ENCODE measurements at places on chromosomes 11 and 22.
A peak's percentile ranks its signal among the peaks of the same experiment; 100 is the strongest.

DNA sequence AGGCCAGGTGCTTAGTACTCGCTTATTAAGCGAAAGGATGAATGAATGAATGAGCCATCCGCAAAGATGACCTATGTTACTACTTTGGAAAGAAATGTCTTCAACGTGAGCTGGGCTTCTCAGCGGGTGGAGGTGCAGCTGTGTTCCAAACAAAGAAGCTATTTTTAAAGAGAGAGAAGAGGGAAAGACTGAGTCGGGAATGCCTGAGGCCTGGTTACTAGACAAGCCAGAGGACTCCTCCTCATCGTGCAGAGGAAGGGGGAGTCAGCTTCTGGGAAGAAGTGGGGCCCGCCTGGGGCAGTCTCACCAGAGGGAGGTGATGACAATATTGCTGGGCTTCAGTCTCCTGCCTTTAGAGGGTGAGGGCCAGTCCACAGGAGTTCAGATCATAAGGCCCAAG lies 30.4 kb upstream of the CD5 start:
- DNase-seq, result no peak

DNA sequence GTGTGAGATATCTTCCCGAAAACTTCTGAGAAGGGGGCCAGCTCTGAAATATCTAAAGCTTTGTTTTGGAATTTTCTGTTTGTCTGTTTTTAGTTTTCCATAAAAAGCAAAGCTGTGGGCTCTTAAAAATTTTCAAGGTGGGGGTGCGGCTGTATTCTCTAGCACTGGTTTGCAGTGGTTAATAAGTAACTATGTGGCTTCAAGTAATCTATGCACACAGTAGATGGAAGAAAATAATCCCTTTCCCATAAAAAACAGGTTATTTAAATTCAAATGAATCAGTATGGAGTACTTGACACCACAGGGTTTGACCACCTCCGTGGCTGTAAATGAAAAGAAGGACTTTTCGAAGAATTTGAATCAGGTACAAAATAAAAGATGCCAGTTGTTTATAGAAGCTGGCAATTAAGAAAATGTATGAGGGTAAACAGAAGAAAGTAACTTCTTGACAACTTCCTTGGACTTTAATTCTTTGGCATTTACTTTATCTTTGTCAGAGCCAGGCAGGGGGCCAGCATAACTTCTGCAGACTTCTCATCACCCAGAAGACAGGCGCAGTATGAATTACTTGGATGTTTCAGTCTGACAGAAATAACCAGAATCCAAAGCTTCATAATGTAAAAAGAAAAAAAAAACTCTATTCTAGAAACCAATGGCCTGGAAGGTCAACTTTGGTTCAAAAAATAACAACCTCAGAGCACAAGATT lies 981.0 kb downstream of the DLG2 start:
- no peak for DNase-seq

- DNase-seq, result no peak
Observed at GRCh38 chr22:20607157-20607907, 99.9 kb downstream of the MED15 start.

DNA sequence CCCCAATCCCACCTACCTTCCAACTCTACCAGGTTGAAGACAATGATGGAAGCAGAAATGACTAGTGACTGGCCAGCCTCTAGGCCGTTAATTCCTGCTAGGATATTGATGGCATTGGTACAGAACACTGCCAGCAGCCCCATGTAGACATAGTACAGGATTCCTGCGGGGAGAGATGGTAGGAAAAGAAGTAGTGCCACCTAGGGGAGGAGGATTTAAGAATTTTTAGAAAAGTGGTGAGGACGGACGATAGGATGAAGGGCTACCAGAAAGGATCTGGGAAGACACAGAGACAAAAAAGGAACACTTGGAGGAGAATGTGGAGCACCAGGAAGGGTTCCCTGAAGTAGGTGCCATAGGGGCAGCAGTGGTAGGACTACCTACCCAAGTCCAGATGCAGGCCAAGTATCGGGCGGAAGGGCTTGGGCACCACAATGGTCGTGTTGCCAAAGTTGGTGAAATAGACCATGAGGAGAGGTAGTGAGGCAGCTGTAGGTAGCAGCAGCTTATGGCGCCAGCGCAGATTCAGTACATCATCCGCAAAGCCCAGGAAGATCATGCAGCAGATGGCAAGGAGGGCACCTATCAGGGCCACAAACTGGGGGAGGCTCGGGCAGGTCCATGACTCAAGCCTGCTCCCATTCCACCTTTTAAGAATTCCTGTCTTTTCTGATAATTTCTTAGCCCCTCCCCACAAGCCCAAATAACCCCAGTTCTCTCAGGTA lies 1.2 kb downstream of the DPAGT1 start:
- DNase-seq, result peak; percentile 55

DNA sequence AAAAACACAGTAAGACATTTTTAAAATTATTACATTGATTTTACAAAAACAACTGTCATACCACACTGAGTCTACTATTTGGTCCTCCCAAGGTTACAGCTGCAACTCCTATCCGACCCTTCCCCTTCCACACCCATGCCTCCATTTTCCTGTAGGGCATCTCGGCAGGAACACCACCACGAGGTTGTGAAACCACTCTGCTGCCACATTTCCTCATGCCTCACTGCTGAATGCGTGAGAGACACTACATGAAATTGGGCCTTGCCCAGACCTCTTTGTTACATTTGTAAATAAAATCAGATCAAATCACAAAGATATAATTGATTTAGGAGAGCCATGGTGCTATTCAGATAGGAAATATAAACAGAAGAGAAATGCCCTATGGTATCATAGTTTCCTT lies 2.0 kb downstream of the ARHGAP32 start:
- no peak for DNase-seq

- DNase-seq, result no peak
Observed at GRCh38 chr22:25452116-25452700, 112.3 kb upstream of the GRK3 start.

- no peak for DNase-seq
Observed at GRCh38 chr11:66178183-66178582, 90.3 kb upstream of the RAB1B start.

DNA sequence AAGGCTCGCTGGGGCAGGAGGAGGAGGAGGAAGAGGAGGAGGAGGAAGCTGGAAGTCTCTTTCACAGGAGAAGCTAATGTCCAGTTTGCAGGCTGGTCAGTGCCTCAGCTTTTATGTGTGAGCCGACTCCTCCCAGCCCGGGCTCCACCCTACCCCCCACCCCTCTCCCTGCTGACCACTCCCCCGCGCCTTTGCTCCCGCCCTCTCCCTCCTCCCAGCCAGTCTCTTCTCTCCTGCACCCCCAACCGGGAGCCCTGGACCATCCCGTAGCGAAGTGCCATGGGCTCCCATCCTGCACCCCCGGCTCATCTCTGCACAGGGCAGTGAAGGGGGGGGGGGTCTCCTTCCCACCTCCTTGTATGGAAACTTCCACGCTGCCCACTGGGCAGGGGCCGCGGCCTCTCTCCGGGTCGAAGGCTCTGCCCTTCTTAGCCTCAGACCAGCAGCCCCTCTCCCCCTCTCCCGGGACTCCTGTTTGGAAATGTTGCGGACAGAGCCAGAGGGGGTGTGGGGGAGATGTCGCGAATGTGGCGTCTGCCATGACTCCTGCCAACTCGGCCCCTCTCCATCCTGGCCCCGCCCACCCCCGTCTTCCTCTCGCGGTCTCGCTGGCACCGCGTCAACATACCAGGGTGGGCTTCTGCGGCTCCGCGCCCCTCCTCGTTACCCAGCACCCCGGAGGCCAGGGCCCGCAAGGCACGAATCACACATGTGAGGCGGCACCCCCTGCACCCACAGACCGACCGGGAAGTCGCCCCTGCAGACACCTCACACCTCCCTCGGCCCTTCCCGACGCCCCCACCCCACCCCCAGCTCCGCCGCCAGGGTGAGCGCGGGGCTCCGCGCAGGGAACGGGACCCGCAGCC lies 1.8 kb downstream of the IGF2 start:
- no peak for DNase-seq

DNA sequence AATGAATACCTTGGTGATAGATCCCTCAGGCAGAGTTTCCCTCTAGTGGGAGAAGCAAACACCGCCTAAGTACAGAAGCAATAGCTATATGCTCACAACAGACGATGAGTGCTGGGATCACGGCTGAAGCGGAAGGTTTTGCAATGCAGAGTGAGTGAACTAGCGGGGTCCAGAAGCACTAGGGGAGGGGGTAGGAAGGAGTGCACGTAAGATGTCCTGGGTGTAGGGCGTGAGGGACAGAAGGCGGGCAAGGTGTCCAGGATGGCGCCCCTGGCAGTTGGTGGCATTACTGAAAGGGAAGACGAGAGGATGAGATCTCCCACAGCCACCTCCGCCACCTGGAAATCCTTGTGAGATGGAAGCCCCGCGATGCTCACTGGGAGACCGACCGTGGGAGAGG lies 81.0 kb downstream of the ETS1 start:
- no peak for DNase-seq

GRCh38 chr11:35223371-35223796 lies 84.4 kb downstream of the CD44 start:
- DNase-seq, result no peak

GRCh38 chr11:9861860-9862725 lies 198.2 kb downstream of the SWAP70 start:
- DNase-seq, result peak; percentile 52

Data from NCI-H446 treated with DMSO at 0.1 percent for 48 hours (cell line).